ENCODE measurements at places on chromosomes 4 and X.

GRCh38 chrX:154355776-154356140 lies 18.7 kb downstream of the FLNA start:
- DNase-seq: no peak

DNA sequence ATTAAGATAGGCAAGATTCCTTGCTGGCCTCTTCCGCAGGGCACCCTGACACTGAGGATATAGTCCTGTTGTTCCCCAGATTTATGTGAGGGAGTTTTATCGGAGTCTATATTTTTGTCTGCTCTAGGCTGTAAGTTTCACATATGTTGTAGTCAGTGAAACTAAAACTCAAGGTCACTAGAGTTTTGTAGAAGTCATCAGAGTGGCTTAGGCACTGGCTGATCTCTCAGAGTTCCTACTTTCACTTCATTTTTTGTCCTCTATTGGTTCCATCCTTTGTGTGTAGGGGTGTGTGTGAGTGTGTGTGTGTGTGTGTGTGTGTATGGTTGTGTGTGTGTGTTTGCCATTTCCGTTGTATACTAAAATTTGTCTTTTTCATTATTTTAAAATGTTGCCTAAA lies 577.5 kb downstream of the IQCM start:
- no peak for DNase-seq

GRCh38 chr4:167100120-167100519 lies 134.2 kb downstream of the SPOCK3 start:
- DNase-seq: peak; percentile 53

DNA sequence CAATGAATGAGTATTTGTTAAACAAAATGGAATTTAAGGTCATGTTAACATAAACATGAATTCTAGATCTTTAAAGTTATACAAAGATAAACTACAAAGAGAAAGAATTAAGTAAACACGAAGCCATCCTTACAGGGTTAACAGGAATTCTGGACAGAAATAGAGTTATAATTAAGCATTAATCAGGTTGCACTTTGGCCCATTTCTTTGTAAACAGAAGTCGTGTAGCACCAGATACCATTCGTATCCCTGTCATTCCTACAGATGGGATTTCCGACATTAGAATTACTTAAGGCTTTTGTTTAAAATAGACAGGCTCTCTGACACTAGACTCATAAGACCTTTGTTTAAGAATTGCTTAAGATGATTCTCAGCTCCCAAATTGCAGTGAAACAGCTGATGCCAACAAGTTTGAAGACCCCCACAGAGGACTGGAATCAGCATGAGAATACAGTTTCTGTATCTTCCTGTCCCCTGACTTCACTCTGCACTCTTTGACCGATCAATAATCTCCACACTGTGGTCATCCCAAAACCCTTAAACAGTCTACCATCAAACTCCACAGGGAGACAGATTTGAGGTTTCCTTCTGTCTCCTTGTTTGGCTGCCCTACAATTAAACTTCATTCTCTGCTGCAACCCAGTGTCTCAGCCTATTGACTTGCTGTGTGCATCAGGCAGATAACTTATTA lies 22.3 kb upstream of the TMEM150C start:
- DNase-seq: no peak

DNA sequence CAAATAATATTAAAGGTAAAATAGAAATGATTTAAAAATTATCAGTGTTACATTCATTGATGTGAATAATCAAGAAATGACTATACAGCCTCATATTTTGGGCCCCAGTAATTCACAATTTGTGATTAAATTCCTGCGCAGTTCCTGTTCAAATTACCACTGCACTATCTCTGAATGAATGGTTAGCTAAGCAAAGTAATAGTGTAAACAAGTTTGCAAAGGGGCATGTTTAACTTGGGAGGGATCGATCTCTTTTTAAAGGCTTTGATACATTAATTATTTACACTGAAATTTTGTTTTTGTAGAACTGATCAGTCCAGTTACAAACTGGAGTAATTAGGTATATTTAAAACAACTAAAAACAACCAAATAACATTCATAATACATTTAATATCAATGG lies 784.4 kb downstream of the RPA4 start:
- no peak for DNase-seq
